ENCODE measurements at places on chromosomes 5 and 9. TPM values are rescaled to one million over a fixed set of nuclear protein-coding genes. Genes with fewer than 3 reads are reported as not detected.
A peak's percentile ranks its signal among the peaks of the same experiment; 100 is the strongest.

The FRMD3 gene
- 0.37 TPM for polyA plus RNA-seq

- peak; percentile 26 for DNase-seq
These were observed 1.8 kb downstream of the POU4F3 start for GRCh38 chr5:146340260-146341081.

DNA sequence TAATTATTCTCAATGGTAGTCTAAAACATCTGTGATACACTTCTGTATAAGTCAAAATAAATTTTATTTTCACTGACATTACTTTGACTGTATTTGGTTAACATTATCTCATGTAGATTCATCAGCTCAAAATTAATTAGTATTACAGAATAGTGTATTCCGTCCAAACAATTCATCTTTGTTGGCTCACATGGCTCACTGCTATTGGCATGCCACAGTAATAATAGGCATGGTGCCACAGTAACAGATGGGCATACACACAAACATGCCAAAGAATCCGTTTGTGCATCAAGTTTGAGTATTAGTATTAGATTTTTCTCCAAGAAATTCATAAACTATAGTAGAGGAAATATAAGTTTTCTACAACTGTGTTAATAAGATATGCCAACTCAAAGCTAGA, 14.2 kb downstream of the AP3B1 start:
- no peak for DNase-seq

- peak; percentile 36 for DNase-seq
These were observed 26.1 kb upstream of the MACIR start for GRCh38 chr5:103232393-103232999.

The HAUS6 gene
- polyA plus RNA-seq, result 5.3 TPM

The DND1 gene
- polyA plus RNA-seq, result 4.3 TPM

GRCh38 chr5:4001004-4001403, 405.4 kb downstream of the IRX1 start:
- DNase-seq, result no peak

- DNase-seq, result no peak
These were observed 70.0 kb upstream of the SSBP2 start for GRCh38 chr5:81820863-81821262.

DNA sequence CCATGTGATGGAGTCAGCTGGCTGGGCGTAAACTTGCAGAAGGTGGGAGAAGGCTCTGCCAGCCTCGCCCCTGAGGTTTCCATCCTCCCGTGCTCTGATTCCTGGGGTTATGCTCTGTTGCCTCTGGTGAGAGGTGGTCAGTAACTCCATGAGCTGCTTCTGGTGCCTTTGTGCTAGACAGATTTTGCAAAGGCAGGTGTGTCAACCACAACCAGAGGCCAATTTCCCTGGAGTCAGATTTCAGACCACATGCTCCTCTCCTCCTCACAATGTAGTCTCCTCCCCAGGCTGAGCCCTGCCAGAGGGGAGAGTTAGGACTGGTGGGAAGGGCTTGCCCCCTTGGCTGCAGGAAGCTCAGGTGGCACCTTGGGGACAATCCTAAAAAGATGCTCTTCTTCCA, 38.8 kb upstream of the TENT4A start:
- DNase-seq, result no peak

The SNX24 gene
- 1.1 TPM for polyA plus RNA-seq

GRCh38 chr5:53160895-53161294, 51.3 kb upstream of the MOCS2 start:
- DNase-seq, result no peak

GRCh38 chr5:10329820-10330481, 22.2 kb upstream of the CMBL start:
- no peak for DNase-seq

The FOXD1 gene
- polyA plus RNA-seq, result 0.17 TPM

The GGTA1 gene
- polyA plus RNA-seq, result 0.20 TPM
